ENCODE measurements at places on chromosomes 7 and 10.

DNA sequence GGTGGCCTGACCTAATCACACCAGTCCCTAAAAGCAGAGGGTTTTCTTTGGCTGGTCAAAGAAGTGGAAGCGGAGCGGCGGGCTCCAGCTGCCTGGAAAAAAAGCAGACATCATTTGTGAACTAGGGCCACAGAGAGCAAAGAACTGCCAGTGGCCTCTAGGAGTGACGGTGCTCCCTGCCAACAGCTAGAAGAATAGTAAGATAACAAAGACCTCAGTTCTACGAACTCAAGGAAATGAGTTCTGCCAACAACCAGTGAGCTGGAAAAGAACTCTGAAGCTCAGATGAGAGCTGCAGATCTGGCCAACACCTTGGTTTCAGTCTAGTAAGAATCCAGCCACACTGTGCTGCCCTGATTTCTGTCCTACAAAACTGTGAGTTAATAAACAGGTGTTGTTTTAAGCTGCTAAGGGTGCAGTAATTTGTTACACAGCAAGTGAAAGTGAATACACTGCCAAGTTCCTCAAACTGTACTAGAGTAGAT, 178.0 kb downstream of the SRPK2 start:
- DNase-seq: peak; percentile 52

DNA sequence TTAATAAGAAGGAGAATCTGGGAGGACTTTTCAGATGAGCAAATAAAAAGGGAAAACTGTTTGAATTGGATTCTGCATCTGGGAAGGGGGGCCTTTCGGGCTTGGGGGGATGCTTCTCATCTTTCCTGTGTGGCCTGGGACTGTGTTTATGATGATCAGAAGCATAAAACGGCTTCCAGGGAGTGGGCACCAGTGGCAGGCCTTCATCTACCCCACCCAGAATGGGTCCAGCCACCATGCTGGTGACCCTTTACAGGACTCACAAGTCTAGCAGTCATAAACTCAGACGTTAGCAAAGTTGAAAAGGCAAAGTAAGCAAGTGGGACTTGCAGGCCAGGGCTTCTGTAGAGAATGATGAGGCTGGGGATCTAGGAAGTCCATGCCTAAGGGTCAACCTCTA, 198.3 kb upstream of the ZMIZ1 start:
- no peak for DNase-seq

GRCh38 chr10:513393-513792, 176.1 kb downstream of the DIP2C start:
- DNase-seq: no peak

- no peak for DNase-seq
These were observed 165.3 kb downstream of the SFMBT2 start for GRCh38 chr10:7245505-7245904.

DNA sequence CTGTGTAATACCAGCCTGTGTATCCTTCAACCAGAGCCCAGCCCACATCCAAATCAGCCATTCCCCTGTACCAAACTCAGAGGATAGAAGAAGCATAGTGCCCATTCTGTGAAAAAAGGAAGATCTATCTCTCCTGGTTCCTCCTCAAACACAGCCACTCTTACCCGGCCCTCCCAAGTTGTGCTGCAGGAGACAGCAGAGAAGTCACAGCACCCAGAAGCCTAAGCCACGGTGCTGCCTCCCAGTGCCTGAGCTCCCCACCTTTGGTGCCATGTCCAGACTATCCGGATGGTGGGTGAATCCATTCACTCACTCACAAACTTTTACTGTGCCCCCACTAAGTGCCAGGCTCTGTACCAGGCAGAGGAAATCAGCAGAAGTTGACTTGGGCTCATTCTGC, 166.0 kb upstream of the ZMIZ1 start:
- no peak for DNase-seq

DNA sequence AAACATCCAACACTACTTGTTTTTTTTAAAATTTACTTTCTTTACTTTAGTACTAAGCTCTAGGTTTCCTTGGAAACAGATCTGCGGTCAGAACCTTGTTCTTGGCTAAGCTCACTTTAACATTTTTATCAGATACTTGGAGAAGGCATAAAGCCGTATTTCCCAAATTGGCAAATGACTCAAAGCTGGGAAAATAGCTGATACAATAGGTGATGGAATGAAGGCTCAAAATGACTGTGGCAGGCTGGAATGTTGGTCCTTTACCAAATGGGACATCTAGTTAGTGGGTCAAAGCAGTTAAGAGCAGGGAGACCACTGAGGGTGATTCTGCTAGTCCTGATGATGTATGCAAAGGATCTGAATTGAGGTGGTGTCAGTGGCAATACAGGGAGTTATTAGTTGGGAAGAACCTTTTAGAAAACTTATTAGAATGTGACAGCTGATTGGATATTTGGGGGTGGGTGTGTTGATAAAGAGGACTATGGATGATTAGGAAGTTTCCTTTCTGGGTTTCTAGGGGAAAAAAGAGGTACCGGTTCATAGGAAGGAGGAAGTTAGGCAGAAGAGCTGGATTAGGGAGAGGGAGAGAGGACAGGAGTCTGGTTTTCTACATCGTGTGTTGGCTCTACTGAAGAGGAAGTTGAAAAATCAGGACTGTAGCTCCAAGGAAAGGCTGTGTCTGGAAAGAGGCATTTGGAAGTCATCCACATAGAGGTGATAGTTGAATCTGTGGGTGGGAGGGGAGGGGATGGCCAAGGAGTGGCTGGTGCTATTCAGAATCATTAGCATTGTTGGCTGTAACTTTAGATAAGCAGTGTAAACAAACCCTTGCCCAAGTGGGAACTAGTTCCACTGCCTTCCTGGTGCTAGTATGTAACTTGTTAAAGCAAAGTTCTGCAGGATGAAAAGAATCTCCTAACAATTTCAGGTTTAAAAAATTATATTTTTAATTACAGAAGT, 13.1 kb downstream of the PLCE1 start:
- no peak for DNase-seq

GRCh38 chr10:115941361-115941771, 331.6 kb downstream of the GFRA1 start:
- peak; percentile 49 for DNase-seq

DNA sequence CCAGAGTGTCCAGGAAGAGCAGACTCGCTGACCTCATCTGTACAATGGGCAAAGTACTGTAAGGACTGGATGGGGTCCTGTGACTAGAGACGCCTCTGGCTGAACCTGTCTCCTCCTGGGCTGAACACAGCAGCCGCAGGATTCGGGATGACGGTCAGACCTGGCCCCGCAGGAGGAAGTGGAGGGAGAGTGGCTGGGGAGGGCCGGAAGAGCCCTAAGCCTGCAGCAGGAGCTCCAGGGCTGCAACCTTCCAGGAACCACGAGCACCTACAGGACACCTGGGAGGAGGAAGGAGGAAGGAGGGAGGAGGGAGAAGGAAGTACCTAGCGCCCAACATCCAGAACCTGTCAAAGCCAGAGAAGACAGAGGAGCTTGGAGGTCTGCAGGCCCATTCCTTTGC, 30.3 kb downstream of the TNRC18 start:
- DNase-seq: no peak

Measured in dermis microvascular lymphatic vessel endothelial cell (primary cell).